ENCODE measurements at places on chromosomes 2 and 18.

DNA sequence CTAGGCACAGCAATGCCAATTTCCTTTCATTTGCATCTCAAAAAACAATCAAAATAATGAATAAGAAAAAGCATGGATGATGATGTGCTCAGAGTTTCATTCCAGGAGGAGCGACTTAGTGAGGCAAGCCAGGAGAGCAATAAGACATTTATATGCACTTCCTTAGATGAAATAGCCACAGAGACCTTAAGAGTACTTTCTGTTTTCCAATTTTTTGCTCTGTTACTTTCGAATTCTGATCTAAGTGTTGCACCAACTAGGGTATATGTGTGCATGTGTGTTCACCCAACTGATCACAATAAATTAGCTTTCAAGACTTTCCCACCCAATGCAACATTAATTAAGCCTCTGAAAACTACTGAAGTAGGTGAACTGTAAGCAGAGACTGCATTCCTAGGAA is 709 bp downstream of the RAB27B start:
- DNase-seq = no peak

- no peak for DNase-seq
These were observed 859 bp downstream of the GREB1L start for GRCh38 chr18:21242780-21243401.

DNA sequence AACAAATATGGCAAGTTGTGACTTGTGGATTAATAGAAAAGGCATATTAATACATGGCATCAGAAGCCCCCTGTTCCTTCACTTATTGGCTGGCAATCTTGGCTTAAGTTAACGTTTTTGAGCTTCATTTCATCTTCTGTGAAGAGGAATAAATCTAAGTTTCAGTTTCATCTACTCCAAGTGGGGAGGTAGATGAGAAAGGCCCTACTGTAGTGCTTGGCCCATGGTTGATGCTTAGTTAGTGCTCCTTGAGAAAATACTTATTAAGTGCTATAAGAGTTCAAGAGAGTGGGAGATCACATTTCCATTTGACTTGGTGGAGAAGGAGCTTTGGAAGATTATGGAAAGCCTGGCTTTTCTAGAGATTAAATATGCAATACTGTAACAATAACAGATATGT is 244.3 kb downstream of the BABAM2 start:
- no peak for DNase-seq

DNA sequence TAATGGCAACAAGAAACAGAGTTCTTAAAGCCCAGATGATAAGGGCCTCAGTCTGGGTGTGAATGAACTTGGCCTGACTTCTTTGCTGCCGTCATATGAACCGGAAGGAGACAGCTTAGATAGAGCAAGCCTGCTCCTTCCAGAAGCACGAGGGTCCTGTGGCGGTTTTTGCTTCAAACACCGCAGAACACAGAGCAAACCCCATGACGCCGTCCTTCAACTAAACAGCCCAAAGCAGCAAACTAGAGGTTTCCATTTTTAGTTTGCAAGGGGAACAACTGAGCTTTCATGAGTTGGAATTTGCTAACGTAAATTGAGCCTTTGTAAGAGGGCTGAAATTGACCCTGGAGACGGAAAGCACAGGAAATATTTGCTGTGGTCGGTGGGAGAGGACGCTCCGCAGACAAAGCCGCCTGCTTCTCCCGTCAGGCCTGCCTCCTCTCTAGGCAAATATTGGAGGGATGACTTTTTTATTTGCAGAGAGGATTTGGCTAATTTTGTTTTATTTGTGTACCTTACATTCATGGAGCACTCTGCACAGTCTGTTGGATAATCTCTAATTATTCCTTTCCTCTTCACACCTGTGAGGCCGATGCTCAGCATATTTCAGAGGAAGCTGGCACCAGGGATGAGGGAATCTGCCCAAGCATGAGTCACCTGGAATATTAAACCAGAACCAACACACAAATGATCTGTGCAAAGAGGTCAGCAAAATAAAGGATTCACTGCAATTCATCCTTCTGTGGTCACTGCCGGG is 134.0 kb upstream of the NCK2 start:
- no peak for DNase-seq

DNA sequence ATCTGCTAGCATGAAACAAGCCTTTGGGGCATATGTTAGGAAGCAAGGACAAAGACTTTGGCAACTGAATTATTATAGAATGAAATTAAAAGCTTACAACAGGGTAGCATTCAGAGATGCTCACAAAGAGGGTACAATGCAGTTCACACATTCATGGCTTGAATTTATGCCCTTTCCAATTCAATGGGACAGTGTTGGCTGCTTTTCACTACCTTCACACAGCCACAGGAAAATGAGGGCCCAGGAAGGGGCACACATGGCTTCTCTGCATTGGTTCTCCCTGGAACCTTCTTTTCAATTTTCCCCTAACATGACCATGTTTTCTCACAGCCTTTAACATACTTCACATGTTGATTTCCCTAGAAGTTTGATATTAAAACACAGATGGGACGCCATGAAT is 978.1 kb downstream of the TMEM182 start:
- no peak for DNase-seq

DNA sequence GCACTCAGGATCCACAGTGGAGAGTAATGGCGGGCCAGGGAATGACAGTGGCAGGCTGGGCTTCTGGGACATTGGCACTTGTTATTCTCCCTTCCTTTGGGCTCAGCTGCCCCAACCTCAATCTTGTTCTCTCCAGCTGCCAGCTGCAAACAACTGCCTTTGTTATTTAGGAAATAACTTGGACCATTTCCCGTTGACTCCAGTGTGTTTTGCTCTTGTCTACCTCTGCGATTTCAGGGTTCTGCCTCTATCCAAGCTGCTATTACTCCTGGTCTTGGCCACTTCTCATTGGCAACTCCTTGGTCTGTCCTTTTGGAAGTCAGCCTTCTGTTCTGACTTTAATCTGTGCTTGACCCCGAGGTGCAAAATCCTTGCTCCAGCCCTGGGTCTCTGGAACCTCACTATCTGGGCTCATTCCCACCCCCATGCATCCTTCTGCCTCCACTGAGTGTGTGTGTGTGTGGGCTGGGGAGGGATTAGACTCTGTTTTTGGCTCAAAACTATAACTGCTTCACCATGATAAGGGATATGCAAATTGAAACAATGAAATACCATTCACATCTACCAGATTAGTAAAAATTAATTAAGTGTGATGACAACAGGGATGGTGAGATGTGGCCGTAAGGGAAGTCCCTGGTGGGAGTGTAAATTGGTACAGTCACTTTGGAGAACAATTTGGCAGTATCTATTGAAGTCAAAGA is 134.1 kb upstream of the CXCR4 start:
- DNase-seq = no peak

DNA sequence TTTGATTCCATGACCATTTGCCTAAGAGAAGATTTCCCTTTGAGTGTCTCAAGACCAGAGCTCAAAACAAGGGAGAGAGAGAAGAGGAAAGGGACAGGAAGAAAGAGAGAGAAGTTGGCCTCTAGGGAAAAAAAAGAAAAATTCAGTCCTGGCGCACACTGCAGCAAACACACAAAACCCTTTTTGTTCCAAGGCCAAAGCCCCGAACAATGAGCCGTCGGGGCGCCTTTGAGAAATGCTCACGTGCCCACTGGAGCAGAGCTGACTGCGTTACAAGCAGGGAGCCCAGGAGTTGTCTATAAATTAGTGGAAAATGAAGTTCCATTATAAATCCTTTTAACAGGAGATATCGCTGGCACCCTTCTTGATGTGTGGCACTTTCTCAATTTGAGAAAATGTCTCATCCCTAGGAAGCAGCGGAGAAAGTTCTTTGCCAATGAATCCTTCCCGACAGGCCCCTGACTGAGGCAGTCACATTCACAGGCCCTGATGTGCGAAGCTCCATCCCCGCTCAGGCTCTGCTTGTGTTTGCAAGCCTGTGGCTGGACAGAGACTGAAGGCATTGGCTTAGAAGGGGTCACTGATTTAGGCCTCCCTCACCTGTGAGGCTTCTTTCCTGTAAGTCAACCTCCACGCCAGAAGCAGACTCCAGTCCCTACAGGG is 32.1 kb upstream of the NCKAP5 start:
- no peak for DNase-seq

DNA sequence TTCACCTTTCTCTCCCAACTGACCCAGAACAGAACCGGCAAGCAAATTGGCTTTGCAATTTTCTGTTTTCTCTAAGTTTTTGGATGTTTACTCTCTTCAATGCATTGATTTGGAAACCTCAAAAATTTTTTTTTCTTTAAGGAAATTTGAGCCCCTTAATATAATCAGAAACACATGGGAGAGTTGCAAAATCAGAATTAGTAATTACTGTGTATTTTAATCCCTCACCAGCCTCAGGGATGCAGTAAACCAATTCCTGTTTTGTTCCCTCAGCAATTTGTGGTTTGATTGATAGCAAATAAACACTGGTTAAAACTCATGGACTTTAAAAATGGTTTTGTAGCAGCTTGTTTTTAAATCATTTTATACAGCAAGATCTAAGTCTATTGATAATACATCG is 281.5 kb downstream of the NEDD4L start:
- DNase-seq = no peak

GRCh38 chr2:160317181-160318099 is 117.4 kb upstream of the ITGB6 start:
- DNase-seq = no peak

GRCh38 chr18:58609536-58609993 is 19.3 kb downstream of the ALPK2 start:
- DNase-seq = no peak

DNA sequence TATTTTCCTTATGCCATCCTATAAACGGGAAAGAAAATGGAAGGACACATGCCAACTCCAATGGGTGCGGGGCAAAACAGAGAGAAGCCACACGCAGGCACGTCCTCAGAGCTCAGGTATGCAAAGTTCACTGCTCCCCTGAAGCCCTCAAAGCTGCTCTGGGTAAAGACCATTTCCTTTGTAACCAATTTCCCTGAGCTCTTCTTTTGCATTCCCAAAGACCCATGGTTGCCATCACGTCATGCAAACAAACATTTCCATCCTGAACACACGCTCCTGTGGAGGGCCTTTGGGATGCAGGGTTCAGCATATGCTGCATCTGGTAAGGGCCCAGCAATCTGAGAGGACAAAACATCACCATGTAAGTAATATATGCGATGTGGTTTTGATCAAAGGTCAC is 69.4 kb downstream of the EMILIN2 start:
- DNase-seq = no peak

DNA sequence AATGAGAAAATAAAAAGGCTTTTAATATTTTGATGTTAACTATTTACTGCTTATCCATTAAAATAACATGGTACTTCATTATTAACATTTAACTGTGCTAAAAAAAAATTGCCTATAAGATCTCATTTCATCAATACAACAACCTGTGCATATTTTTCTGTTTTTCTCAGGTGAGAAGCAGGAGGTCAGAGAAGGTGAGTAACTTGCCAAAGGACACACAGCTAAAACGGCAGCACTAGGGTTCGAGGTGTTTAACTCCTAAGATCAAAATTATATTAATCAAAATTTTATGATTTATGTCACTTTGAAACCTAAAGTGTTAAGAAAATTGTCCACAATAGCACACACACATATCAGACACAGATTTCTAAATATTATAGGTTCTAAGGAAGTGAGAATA is 366.0 kb downstream of the TGIF1 start:
- DNase-seq = no peak

- no peak for DNase-seq
These were observed 2.8 kb upstream of the KCTD1 start for GRCh38 chr18:26550998-26551694.

DNA sequence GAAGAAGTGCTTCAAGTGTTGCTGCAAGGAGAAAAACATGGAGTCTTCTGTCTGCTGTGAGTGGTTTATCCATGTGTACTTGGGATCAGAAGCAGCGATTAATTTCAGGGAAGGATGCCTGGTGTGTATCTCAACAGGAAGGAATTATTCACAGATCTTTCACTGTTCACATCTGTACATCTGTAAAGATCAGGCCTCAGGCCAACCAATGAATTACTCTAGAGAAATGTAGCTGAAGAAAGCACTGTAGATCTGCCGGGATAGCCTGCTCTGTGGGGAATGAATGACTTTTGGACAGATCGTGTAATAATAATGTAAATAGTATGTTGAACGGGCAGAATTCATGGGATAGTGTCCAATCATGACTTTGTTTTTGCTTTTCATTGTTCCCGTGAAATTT is 54.0 kb upstream of the SPP2 start:
- DNase-seq = no peak

DNA sequence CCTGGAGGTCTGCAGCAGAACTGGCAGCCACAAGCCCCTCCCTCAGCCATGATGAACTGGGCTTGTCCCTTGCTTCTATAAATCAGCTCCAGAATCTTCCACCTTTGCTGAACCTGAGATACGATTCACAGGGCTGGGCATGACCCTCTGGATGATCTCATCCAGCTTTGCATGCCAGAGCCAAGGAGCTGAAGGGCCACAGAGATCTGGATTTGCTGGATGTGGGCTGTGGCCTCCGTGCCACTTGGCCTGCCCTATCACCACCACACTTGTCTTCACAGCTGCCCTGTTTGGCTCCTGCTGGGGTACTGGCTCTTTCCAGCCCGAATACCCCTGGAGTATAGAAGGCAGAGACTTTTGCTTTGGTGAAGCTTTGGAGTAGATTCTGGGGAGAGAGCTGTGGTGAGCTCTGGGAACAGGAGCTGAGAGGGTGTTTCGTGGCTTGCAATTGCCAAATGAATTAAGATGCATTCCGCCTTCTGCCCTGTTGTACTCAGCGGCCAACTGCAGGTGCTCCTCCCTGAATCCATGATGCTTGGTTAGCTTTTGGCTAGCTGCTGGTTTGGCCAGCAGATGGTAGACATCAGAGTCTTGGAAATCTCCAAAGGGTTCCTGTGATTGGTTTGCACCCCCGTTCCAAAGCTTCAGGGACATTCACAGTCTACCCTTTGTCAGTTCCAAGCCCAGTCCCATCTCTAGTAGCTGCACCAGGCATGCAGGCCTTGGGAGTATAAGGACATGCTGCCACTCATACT is 30.9 kb upstream of the GIGYF2 start:
- no peak for DNase-seq

DNA sequence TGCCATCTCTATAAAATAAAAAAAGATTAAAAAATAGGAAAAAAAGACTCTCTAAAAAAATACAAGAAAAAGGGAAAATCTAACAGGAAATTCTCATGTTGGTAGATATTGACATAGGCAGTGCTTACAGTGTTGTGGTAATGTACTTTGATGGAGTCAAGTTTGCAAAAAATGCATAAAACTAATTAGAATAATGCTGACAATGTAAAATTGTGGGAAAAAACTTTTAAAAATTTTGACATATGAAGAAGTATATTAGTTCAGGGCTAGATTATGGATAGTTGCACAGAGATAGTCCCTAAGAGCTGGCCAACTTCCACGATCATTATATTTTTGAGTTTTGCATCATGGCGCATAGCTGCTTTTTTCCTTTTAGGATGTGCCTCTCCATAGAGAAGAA is 72.7 kb downstream of the GBX2 start:
- DNase-seq = no peak

GRCh38 chr18:23779696-23780303 is 90.5 kb downstream of the LAMA3 start:
- DNase-seq = no peak

GRCh38 chr2:43183743-43184142 is 42.7 kb downstream of the ZFP36L2 start:
- DNase-seq = no peak

DNA sequence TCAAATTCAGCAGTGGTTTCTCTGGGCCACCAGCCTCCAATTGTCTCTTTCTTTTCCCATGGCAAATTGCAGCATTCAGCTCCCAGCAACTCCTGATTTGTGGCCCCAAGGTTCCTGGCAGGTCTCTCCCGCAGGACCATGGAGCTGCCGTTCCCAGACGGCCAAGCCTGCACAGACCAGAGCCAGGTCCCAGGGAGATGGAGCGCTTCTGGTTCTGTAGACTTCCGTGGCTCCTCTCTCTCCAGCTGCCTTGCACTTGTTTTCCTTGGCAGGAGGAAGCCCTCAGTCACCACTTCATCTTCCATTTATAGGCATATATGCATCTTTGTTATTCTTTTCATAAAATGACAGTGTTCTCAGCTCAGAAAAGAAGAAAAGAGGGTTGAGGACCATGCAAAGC is 21.7 kb downstream of the TNP1 start:
- DNase-seq = no peak

All from stimulated activated CD8-positive, alpha-beta memory T cell treated with anti-CD3 and anti-CD28 coated beads, Interleukin-7, amount 100 ng/mL, for 1 hour (primary cell).